Stimulated activated CD8-positive, alpha-beta memory T cell treated with anti-CD3 and anti-CD28 coated beads, Interleukin-15, amount 100 ng/mL, for 4 hours (primary cell): ENCODE measurements at places on chromosomes 6 and 20.
A peak's percentile ranks its signal among the peaks of the same experiment; 100 is the strongest.

DNA sequence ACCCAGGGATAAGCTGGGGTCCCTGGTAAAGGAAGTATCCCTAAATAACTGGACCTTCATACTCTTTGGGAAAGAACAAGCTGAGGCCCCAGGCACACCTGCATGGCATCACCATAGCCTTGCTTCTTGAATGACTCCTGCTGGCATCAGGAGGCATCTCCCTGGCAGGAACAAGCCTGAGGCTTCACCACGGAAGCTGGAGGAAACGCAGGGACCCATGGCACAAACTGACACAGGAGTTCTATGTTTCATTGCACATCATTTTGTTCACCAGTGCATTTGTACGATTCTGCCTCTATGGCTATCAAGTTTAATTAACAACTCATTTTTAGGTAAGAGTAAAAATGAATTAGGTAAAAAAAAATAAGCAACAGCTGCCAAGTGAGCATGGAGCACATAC is 619 bp upstream of the PDE7B start:
- no peak for DNase-seq

- no peak for DNase-seq
Observed at GRCh38 chr6:91669154-91669870, 1082.4 kb upstream of the MAP3K7 start.

- DNase-seq: peak; percentile 74
Observed at GRCh38 chr6:30730601-30731435, 10.7 kb downstream of the TUBB start.

DNA sequence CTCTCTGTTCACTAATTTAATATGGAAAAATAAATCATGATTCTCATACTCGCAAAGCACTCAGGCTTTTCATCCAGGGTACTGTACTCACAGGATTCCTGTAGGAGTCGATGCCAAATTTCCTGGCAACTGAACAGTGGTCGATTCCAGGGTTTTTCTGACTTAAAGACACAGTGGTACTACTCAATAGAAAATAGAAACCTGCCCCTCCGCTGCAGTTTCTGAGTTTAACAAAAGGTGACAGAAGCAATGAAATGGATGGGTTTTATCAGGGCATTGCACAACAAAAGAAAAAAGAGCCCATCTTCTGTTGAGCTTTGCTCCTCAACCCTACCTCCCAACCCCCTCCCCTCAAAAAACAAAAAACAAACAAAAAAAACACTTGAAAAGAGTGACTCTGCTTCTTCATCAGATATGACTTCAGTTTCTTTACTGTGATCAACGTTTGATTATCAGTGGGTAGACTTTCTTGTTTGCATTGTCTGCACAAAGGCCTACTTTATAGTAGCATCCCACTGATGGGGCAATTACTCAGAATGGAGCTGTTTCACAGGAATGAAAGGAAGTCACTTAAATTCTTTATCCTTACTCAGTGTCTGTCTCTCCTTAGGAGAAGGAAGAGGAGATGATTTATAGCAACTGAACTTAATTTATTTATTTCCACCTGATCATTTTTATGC is 96.2 kb upstream of the FOXO3 start:
- no peak for DNase-seq

GRCh38 chr6:98971303-98971702 is 23.6 kb upstream of the FBXL4 start:
- no peak for DNase-seq

DNA sequence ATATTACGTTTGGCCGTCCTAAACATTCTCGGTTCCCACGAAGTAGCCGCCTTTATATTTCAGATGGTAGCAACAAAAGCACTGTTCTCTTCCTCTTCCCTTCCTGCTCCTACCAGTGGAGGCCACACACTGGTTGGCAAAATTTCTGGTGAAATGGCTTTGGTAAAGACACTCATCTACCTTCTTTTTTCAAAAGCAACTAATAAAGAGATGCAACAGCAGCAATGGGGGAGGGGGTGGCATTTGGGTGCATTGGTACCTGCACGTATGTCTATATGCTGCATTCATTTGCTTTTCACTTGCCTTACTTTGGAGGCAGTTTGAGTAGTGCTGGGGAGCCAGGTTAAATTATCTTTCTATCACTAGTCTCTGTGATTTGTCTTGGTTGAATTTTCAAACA is 6.0 kb downstream of the POU3F2 start:
- no peak for DNase-seq

- no peak for DNase-seq
Observed at GRCh38 chr20:21395666-21396598, 1.4 kb downstream of the NKX2-4 start.

DNA sequence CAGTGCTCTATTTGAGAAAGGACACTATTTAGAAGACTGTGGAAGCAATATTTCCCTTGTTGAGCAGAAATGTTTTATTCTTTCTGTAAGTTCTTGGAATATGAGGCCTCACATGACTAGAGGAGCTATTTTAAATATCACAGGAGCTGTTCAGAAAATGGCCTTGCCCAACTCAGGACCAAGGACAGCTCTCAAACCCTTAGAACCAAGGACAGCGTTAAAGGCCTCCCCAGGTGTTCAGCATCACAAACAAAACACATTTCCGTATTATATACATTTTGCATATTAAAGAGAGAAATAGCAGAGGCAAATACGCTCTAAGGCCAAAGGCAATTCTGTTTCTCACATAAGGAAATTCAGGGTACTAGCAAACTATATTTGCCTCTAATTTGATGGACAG is 631.4 kb downstream of the CDH26 start:
- DNase-seq: no peak

DNA sequence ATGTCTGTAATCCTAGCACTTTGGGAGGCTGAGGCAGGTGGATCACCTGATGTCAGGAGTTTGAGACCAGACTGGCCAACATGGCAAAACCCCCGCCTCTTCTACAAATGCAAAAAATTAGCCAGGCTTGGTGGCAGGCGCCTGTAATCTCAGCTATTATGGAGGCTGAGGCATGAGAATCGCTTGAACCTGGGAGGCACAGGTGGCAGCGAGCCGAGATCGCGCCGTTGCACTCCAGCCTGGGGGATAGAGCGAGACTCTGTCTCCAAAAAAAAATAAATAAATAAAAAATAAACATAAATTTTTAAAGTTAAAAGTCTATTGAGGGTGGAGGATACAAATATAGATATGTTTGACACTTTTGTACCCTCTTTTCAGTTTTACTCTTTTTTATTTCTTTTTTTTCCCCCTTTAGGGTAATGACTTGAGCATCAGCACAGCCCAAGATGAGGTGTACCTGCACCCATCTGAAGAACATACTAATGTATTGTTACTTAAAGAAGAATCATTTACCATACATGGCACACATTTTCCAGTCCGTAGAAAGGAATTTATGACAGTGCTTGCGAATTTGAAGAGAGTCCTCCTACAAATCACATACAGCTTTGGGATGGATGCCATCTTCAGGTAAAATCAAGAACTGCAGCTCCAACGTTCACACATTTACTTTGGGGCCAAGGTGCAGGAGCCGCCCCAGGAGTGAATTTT is 368.9 kb downstream of the LAMA2 start:
- peak; percentile 34 for DNase-seq

GRCh38 chr20:58611236-58612030 is 39.6 kb upstream of the STX16 start:
- DNase-seq: no peak

GRCh38 chr20:20409331-20409730 is 41.4 kb downstream of the INSM1 start:
- no peak for DNase-seq

GRCh38 chr20:40241596-40242343 is 447.3 kb downstream of the MAFB start:
- DNase-seq: no peak

DNA sequence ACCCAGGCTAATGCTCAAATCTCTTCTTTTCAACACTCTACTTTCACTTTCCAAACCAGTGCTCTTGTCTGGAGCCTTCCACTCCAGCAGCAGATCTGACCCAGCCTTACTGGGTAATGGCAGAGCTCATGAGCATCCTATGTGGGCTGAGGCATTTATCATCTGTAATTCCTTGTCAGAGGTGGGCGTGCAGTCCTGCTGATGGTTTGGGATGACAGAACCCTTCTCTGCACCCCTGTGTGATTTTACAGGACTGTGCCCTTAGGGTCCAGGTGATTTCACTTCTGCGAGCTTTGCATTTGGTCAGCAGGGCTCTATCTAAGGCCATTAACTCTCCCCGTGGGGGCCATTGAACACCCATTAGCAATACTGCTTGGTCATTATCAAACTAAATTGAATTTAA is 55.4 kb downstream of the LAMA4 start:
- DNase-seq: no peak
